ENCODE measurements at places on chromosomes 5 and 9.

DNA sequence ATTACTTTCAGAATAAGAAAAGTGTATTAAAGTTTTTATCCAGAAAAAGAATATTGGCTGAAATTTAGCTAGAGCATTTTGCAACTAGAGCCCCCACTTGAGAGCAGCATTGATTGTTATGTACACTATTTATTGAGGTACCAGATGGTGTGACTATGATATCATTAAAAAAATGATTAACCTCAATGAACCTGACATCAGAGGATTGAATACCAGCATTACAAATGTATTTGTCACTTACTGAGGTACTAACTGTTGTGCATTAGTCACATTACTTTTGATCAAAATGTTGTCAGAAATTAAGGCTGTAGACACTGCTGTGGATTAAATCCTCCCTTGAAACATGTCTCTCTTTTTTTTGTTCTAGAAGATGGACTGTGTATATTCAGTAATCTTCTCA is 127.8 kb upstream of the DHFR start:
- no peak for DNase-seq

DNA sequence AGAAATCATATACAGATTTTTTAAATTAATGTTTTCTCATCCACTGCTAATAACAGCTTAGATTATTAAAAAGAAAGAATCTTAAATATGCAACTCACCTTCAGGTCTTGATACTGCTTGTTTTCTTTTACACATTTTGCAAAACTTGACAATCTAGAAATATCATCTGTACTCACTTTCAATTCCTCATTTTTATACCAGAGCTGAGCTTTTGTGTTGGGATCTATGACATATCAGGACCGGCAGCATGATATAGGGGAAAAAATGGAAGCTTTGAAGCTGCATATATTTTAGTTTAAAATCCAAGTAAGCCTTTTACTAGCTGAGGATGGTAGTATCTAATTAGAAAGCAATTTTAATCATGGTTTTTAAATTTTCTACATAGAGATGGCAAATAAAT is 75.7 kb upstream of the SMARCA2 start:
- DNase-seq = no peak

DNA sequence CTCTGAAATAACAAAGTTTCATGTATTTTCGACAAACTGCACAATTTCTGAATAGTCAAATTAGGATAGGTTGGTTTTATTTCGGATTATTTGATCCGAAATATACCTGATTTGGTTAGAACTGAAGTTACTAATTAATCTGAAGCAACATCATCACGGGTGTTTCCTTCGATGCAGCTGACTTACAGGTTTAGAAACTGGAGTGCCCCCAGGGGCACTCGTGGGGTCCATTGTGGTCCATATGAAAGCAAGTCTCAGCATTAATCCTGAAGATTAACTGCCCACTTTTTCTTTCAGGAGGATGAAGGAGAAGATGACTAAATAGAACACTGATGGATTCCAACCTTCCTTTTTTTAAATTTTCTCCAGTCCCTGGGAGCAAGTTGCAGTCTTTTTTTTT is 5.3 kb downstream of the SET start:
- no peak for DNase-seq

DNA sequence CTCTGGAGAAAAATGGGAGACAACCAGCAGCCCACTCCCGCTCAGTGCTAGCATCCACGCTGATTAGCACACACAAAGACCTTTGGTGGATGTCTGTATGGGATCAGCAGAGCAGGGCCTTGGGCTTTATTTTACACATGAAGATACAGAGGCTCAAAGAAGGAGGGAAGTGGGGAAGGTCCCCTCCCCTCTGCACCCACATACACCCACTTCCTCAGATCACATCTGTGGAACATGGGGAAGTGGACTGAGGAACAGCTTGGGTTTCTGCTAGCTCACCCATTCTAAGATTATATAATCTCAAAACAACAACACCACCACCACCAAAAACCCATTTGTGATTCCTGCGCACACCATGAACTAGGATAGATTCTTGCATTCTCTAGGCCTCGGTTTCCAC is 14.0 kb downstream of the GGTA1 start:
- DNase-seq = no peak

DNA sequence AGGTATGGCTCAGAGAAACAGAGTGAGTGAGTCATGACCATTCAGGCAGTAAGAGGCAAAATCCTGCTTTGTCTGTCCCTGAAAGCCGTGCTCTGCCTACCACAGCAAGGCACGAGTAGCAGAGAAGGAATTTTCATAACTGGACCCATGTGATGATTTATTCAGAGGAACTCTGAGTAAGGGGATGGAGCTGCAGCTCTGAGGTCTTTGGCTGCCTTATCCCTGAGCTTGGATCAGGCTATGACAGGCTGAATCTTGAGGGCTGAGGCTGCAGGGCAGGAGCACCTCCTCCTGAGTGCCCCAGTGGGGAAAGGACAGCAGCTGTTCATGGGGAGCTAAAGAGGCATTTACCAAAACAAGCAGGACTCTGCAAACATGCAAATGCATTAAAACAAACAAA is 183.4 kb downstream of the PAPPA start:
- DNase-seq = no peak

- no peak for DNase-seq
Measured at GRCh38 chr5:7705261-7705660, 145.7 kb downstream of the CFAP90 start.

DNA sequence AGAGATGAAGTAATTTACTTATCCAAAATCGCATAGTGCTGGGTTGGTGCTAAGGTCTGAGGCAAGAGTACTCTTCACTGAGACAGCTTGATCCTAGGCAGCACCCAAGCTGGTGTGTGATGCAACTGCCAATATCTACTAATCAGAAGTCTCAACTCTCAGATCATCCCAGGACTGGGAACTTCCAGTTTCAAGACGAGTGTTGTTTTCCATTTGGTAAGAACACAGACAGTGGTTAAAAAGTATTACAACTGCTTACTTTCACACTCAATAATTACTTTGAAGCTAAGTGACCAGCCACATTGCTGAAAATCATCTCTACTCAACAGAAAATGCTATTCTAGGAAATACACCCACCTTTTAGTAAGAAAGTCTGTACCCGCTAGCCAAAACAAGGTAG is 45.3 kb downstream of the FBXW11 start:
- DNase-seq = no peak

- no peak for DNase-seq
Measured at GRCh38 chr5:140413230-140413629, 11.6 kb downstream of the ANKHD1 start.

- no peak for DNase-seq
Measured at GRCh38 chr5:140875085-140876065, at the start of gene PCDHA12. Gene PCDHA12 (plus strand): TSS chr5:140875308. CDS start chr5:140875473, 165 bp downstream.

DNA sequence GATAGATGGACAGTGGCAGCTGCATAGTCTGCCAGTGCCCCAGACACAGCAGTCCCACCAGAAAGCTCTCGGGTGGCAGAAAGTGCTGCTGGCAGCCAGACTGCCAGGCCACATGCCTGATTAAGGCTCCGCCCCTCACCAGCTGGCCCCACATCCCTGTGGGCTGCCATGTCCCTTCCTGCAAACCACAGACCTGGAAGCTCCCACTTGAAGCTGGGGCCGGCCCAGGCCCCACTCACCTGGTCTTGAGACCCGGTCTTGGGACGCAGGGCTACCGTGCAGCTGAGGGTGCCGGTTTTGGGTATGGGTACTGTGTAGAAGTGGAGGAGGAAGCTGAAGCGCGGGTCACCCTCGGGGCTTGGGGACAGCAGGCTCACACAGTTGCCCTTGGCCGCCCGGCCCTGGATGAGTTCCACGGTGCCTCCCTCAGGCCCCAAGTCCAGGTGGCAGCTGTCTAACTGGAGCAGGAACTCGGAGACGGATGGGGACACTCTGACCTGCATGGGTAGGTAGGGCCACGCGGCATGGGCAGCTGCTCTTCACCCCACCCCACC is 15.3 kb downstream of the FPGS start:
- no peak for DNase-seq

GRCh38 chr5:66724349-66725139 is 128.4 kb downstream of the MAST4 start:
- DNase-seq = no peak

DNA sequence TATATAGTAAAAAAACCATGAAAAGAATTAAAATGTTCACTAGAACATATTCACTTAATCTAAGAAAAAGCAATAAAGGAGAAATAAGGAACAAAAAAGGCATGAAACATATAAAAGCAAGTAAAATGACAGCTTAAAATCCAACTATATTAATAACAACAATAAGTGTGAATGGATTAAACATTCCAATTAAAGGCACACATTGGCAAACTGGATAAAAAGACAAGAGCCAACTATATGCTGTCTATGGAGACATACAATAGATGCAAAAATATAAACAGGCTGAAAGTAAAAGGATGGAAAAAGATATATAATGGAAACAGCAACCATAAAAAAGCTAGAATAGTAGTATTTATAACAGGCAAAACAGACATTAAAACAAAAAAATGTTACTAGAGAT is 70.1 kb downstream of the AP3B1 start:
- no peak for DNase-seq

GRCh38 chr5:177390363-177391300 is 6.4 kb downstream of the SLC34A1 start:
- peak; percentile 75 for DNase-seq

DNA sequence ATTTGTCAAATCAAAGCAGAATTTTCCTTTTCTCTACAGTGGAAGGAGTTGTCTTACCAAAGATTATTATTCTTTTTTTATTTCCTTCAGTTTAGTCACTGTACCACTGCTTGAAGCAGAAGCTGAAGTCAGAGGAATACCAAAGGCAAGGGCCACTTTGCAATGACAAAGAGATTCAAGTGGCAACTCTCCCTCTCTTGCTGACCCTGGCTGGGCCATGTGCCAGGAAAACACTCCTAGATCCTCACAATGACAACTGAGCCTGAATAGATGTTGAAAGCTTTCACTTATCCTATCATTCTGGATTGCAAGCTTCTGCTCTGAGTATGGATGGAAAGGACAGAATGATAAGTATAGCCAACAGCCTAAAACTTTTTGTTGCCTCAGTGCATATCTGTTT is 618.3 kb downstream of the NR2F1-AS1 start:
- no peak for DNase-seq

DNA sequence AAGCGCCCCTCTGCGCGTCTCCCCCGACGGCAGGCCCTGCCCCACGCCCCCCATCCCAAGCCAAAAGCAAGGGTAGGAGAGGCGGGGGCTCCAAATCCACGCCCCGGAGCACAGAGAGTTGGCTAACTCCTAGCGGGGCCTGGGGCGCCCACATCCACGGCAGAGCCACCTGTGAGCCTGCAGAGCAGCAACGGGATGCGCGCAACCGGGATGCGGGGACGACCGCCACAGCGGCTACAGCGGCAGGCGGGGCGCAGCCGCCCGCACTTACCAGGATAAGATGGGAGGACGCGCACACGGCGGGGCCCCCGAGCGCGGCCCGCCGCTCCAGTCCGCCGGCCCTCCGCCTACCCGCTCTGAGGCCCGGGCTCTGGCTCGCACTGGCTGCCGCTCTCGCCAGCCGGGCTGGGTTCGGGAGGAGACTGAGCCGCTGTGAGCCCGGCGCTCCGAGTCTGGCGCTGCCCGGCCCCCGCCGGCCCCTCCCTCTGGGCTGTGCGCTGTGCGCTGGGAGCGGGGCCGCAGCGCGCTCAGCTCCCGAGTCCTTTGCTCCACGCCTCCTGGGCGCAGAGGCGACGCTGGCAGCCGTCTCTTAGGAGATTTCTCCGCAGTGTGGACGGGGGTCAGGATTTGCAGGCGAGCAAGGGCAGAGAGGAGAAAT is at the start of gene SLC24A2:
Gene SLC24A2, minus strand, starts transcription at position 424 of the 658 bp plus-strand sequence.
- no peak for DNase-seq
